ENCODE measurements at places on chromosomes 12 and 14.

DNA sequence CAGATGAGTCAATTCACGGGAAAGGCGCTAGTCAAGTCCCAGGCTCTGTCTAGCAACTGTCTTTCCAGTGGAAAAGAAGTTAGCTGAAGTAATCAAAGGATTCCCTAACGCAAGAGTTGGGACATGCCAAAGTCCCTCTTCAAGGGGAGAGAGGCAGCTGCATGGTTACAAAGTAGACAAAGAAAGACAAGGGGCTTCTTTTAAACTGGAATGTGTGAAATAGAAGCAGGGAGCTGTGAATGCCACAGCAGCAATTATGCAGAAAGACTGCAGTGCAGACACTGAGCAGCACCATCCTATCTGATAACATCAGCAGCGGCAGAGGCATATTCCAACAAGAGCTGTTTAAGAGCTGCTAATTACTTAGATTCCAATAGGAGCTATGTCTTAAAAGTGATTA is 12.5 kb upstream of the CIPC start:
- DNase-seq, result no peak

DNA sequence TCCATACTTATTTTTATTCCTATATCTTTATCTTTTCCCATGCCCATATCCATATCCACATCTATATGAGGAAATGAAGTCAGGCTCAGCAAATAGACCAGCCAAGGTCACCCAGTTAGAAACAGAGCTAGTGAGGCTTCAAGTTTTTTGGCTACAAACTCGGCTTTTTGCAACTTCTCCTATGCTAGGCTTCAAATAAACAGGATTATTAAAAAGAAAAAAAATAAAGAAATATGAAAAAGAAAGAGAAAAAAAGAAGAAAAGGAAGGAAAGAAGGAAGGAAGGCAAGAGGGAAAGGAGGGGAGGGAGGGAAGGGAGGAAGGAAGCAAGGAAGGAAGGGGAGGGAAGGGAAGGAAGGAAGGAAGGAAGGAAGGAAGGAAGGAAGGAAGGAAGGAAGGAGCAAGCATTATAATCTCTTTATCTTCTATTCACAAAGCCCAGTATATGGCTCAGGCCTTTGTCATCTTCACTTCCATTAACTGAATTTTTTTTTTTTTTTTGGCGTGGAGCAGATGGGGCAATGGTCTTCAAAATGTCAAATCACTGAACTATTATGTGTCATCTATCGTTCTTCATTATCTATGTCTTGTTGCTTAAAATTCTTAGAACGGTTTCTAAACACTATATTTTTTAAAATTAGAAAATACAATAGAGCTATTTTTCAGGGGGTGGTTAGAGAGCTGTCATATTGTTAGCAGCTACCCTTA is 418.2 kb downstream of the VRK1 start:
- DNase-seq, result no peak

GRCh38 chr12:87943023-87943422 is 86.2 kb downstream of the C12orf50 start:
- DNase-seq, result no peak

GRCh38 chr14:24377126-24377525 is 9.1 kb downstream of the NFATC4 start:
- no peak for DNase-seq

DNA sequence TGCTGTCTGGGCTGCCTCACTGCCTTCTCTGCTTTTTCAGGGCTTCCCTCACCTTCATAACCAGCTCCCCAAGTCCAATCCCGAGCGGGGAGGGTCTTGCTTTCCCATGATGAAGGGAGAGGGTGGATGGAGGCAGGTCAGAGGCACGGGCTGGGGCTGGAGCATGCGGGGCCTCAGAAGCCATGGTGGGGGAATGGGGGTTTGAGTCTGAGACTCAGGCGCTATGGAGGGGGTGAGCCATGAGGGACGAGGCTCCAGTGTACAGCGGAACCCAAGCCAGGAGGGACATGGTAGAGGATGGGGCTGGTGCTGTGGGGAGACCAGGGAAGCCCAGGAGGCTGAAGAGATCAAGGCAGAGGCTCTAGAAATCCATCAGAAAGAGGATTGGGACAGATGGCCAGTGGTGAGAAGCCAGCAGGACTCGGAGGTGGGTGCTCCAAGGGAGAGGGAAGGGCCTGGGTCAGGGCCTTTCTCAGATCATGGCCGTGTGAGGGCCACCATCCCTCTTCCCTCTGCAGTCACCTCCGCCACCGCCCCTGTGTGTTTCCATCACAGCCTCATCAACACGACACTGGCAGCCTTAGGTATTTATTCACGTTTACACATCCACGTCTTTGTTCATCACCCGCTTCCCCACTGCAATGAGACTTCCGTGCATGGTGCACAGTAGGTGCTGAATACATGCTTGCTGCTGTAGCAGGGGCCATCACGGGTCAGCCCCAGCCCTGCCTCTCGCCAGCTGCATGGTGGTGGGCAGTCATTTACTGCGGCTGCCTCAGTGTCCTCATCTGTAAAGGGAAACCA is 144.7 kb downstream of the ADGRD1 start:
- DNase-seq, result no peak

GRCh38 chr14:79021766-79022165 is 851.6 kb downstream of the NRXN3 start:
- no peak for DNase-seq

- DNase-seq, result no peak
Observed at GRCh38 chr14:76267322-76268046, 108.5 kb upstream of the ESRRB start.

Data from activated naive CD8-positive, alpha-beta T cell treated with anti-CD3 and anti-CD28 coated beads, Interleukin-2, amount 50 U/mL, for 16 hours (primary cell).